ENCODE measurements at places on chromosomes 16 and 17.

DNA sequence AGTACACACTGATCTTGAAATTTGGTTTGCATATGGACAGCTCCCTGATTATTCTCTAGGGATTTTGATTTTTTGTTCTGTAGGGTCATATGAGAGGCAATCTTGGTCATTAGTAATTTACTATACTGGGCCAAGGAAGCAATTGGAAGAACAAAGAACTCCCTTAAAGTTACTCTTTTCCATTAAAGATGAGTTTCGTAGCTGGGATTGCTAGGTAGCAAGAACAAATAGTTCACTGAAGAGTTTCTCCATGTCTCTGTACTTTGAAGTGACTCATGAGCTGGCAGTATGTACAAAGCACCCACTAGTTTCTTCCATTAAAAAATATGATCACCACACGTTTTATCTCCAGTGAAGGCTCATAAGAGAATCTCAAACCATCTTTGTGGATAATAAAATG is 6.2 kb upstream of the BCAS3 start:
- DNase-seq, result no peak

DNA sequence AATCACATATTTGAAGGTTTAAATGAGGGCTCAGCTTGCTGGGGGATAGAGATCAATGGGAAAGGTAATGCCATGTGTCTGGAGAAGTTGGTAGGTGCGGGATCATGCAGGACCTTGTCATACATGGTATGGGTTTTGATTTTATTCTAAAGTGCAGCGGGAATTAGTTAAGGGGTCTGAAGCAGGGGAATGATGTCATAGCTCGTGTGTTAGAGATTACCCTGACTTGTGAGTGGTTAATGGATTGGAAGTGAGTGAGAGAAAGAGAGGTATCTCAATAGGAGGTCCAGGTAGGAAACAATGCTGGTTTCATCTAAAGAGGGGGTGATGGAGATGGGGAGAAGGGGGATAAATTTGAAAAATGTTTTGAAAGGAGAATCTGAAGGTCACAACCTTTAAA is 280.0 kb downstream of the SHISA9 start:
- DNase-seq, result no peak

GRCh38 chr16:57668630-57669475 is 747 bp downstream of the ADGRG3 start:
- no peak for DNase-seq

- DNase-seq, result no peak
These were observed 276.7 kb downstream of the C16orf95 start for GRCh38 chr16:87040169-87041117.

Measured in NCI-H1092 treated with DMSO at 0.1 percent for 48 hours (cell line).